ENCODE measurements at places on chromosomes 1 and 21.

DNA sequence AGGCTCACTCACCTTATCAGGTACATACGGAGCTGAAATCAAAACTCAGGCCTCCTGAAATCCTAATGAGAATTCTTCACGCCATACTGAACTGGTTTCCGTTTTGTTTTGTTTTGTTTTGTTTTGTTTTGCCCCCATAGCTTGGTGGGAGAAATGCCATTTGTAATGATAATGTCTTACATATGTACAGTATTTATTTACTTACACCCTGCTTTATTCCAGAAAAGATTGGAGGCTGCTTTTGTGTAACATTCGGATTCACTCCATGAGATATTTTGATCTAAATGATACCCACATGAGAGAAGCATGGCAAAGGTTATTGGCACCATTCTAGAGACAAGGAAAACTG is 84.7 kb downstream of the EPHB2 start:
- DNase-seq = no peak

DNA sequence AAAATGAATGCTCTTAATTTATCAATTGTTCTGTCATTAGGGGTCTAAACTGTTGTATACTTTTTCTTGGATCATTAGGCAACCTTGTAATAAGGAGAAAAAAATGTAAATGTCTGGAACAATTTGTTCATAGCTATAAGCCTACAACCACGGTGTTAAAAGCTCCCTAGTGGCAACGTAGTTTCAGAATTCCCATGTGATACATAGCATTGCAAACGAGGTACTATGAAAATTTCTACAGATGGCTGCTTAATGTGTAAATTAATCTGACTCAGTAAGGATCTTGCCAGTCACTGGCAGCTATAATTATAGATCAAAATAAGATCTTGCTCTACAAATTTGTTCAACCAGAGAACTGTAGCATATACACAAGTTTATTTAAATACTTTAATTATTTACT is 304.1 kb upstream of the ADGRL4 start:
- DNase-seq = no peak

DNA sequence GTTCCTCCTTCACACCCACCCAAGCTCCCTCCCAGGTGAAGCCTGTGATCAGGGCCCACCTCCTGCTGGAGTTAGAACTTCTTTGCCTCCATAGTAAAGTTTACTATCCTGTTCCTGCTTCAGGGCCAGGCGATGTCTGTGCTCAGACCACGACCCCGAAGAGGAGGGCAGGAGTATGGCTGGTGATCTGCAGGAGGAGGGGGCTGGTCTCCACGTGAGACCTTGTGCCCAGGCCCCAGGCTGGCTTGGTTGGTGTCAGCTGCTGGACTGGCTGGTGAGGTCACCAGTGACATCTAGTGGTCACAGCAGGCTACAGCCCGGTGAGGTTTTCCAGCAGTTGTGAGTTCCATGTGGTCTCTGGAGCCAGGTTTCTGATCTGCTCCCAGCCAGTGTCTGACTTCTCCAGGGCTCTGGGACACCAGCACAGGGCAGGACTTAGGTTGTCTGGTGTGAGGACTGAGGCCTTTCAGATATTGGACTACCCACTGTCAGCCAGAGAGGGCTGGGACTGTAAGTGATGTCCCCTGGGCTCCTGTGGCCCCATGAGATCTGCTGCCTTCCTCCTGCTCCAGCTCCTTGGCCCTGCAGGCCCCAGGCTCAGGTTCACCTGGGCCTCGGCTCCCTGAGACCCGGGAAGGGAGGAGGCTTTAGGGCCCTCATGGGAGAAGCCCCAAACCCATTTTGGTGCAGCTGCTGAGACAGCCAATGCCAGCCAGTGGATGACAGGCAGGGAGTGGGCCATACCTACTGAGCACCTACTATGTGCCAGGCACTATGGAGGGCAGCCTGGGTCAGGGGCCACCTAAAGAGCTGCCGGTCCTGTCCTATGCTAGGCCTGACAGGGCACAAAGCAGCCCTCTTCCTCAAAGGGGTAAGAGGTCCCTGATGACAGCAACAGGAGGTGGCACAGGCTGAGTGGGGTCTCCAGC is 6.0 kb upstream of the UBL4B start:
- DNase-seq = peak; percentile 66

- no peak for DNase-seq
These were observed 27.0 kb downstream of the SDC3 start for GRCh38 chr1:30881319-30882181.

GRCh38 chr1:27664291-27664690 is 7.7 kb downstream of the IFI6 start:
- no peak for DNase-seq

DNA sequence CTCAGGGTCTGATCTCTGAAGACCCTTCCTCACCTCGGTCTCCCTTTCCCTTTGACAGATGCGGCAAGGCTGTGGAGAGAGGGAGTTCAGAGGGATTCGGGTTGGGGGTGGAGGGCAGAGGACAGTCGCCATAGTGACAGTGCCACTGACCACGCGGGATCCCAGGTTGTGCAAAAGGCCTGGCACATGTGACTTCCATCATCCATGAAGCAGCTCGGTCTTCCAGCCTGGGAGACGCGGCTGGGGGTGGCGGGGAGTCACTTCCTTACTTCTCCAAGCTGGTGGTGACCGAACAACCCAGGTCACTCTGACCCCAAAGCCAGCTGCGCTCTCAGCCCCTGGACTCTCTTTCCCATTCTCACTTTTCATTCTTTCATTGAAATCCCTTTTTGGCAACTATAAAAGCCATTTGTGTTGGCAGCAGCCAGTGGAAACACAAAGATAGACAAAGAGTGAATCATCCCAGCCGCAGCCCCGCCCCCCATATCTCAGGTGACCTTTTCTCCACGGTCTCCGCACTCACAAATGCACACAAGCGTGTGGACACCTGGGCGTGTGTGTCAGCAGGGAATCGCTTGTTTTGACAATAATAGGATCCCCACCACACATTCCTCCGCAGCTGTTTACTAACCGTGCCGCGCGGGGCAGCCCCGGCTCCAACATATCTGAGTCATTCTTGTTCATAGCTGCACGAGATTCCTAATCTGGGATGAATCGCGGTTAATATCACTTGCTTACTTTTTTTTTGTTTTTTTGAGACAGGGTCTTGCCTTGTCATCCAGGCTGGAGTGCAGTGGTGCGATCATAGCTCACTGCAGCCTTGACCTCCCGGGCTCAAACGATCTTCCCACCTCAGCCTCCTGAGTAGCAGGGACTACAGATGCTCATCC is 68.3 kb downstream of the DHRS3 start:
- no peak for DNase-seq

GRCh38 chr1:200646515-200646914 is 23.2 kb downstream of the DDX59 start:
- no peak for DNase-seq

GRCh38 chr1:85326336-85326735 is 49.9 kb upstream of the BCL10 start:
- no peak for DNase-seq

DNA sequence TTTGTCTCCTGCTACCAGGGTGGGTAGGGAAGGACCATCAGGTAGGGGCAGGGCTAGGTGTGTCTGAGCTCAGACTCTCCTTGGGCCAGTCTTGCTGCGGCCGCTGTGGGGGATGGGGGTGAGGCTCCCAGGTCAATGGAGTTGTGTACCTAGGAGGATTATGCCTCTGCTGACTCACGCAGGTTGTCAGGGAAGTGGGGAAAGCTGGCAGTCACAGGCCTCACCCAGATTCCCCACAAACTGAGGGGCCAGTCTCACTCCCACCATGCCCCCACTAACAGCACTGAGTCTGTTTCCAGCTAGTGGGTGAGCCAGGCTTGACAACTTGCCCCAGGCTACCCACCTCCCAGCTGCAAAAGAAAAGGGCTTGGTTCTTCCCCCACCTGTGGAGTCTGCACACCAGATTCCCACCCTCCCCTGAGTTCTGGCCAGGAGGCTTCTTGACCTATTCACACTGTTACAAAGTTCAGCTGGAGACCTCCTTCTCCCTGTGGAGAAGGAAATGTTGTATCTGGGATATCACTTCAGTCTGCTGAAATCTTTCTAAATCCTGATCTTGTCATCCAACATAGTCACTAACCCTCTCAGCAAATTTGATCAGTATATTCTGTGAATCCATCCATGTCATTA is 69.2 kb upstream of the GJA8 start:
- DNase-seq = no peak

DNA sequence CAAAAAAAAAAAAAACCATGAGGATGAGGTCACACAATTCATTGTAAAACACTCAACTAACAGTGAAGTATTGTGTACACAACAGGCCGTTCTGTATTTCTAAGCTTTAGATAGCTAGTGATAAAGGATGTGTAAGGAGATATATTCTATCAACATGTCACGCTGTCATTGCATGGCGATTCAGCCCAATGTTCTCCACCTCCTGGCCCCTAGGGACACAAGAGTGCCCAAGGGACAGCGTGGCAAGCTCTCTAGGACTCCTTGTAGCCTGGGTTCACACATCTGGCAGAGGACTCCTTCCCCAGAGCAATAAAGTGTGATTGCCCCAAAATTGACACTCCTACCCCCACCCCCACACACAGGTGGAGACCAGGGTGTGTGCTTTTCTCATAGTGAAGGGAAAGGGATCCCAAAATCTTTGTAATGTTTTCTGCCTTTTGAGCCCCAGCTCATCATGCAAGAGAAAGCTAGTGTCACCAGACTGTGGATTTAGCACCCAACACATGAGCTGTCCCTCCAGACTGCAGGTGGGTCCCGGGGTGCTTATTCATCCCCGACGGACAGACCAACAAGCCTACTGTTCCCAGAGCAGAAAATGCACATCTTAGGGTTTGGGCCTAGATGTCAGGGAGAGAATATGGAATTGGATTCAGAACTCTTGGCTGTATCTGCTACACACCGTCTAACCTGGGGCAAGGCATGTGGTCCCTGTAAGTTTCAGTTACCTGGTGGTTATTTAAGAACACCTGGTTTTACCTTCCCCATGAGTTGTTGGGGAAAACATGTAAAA is 11.5 kb downstream of the TMPRSS3 start:
- no peak for DNase-seq

DNA sequence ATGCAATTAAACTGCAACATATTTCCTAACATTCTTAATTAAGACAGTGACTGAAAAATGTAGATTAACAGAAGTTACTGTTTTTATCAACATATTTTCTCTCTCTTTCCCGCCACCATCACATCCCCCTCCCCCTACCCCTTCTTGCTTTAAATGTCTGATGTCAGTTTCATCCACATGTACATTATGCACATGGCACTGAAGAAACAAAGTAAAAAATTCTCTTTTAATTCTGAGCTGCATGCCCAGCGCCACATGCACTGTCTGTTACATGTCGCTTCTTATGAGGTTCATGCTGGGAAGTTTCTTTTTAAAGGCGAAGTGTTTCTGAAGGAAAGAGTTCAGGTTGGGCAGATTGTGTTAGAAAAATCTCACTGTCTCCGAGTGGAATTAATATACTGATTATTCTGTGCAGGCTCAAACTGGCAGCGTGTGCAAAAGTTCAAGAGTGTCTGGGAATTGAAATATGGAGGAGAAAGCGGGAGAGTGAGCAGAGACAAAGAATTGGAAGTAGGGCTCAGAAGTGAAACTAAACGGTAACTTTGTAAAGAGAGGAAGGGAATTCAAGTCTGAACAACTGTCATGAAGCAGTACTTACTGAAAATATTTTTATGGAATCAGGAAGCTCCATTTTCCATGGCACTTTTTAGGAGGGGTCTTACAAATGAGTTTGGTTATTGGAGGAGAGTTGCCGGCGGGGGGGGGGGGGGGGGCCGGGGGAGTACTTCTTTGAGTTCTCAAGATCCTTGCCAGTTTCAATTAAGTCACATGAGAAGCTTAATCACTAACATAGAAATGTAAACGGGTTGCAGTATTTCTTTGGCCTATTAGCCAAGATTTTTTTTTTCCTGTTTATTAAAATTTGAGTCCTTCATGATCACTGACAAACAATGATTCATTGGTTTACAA is 217.6 kb downstream of the SDCCAG8 start:
- DNase-seq = no peak

DNA sequence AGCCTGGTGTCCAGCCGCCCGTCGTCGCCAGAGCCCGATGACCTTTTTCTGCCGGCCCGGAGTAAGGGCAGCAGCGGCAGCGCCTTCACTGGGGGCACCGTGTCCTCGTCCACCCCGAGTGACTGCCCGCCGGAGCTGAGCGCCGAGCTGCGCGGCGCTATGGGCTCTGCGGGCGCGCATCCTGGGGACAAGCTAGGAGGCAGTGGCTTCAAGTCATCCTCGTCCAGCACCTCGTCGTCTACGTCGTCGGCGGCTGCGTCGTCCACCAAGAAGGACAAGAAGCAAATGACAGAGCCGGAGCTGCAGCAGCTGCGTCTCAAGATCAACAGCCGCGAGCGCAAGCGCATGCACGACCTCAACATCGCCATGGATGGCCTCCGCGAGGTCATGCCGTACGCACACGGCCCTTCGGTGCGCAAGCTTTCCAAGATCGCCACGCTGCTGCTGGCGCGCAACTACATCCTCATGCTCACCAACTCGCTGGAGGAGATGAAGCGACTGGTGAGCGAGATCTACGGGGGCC is 1.2 kb downstream of the OLIG2 start:
- no peak for DNase-seq

- DNase-seq = no peak
These were observed 211.1 kb downstream of the MATN1 start for GRCh38 chr1:30511991-30512913.

GRCh38 chr1:41812051-41812450 is 106.7 kb downstream of the HIVEP3 start:
- DNase-seq = no peak

DNA sequence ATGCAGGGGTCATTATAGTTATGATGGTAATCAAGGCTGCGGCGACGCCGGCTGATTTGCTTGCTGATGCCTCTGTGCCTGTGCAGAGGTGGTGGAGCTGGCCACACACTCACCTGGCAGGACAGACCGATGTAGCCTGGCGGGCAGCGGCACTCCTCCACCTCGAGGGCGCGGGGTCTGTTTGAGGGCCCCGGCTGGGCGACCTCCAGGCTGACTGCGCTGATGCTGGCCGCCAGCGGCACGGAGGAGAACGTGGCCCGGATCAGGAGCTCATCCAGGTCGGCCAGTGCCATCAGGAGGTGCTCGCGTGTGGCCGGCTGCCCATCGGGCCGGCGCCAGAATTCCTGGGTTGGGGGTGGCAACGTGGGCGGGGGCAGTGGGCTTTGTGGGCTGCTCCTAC is 52.7 kb downstream of the LDLRAD2 start:
- no peak for DNase-seq

DNA sequence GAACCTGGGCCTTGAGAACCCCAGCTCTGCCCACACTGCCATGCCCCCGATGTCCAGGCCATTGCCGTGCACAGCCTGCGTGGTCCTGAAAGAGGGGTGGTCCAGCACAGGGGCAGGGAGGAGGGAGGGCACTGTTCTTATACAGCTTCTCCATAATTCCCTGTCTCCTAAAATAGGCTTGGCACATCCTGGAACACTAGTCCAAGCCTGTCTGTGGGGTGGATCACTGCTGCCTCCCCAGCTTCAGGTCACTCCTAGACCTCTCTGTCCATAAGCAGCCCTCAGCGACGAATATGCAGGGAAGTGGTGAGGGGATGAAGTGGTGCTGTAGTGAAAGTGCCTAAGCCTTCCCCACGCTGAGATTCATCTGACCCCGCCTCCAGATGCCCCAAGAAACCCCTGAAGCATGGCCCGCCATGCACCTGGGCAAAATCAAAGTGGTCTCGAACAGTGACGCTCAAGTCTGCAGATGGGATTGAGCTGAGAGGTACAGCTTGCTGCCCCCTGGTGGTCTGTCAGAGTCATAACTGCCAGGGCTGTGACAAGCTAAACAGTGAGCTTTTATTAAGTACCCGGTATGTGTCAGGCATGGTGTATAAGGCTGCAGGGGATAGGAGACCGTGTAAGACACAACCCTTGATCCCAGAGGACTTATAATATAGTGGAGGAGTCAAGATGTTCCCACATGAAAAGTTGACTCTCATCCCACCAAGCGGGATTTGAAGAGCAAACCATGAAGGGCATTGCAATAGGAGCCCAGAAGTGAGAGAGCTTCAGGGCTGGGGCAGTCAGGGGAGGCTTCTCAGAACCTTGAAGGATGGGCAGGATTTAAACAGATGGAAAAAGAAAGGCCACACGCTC is 66.6 kb downstream of the FAM163A start:
- peak; percentile 62 for DNase-seq
